ENCODE measurements at places on chromosomes 11 and 22.

DNA sequence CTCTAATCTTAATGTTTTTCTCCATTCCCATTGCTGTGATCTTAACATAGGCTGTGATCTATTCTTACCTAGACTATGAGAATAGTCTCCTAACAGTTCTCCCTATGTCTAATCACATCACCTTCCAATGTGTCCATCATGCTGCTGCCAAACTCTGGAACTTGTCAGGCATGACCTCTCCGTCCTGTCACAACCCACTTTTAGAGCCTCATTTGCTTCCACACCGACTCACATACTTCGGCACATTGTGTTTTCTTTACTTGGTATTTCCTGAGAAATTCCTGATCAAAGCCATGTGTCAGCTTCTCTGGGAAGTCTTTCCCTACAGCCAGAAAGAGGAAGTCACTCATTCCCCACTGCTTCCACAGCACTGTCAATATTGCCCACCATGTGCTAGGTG is 40.5 kb upstream of the BIRC3 start:
- no peak for DNase-seq

DNA sequence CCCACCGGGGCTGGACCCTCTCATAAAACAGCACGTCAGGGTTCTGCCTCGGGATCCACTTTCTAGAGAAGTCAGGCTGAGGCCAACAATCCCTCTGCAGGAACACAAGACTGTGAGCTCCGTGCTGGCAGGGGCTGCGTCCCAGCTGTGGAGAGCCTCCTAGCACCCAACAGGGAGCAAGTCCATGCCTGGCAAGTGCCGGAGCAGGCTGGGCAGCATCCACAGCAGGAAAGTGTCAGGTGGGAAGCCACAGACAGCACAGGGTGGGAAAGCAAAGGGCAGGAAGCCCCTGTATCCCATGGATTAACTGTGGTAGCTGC is 682.3 kb downstream of the TBC1D22A start:
- no peak for DNase-seq

DNA sequence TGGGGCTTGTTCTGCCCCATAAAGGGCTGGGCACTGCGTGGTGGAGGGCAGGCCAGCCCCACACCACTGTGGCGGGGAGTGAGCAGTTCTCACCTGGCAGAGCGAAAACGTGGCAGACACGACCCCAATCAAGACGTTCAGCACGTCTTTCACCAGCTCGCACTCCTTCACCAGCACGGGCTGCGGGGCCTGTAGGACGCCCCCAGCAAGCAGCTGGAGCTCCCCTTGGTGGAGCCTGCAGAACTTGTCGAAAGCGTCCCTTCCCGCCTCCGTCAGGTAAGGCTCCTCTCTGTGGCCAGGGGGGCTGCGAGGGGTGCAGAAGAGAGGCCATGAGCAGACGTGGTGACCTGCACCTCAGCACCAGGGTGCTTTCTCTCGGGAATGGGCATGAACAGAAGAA is 11.6 kb downstream of the TUBGCP6 start:
- no peak for DNase-seq

DNA sequence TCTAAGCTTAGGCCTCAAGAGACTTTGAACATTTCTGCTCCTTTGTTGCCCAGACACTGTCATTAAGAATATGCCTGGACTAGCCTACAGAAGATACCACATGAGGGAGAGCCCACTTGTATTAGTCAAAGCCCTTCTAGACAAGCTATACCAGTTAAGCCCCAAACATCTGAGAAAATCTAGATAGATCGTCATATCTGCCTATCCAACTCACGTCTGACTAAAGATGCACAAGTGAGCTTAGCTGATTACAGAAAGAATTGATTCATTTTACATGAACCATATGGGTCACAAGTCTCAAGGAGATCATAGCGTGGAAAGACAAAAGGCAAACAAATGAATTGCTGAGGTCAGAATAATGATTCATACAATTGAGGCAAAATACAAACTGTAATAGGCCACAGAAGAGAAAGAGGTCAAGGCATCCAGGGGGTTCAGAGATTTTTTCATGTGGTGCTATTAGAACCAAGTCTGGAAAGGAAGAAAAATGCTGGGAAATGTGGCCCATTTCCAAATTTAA is 1155.5 kb upstream of the TENM4 start:
- no peak for DNase-seq

DNA sequence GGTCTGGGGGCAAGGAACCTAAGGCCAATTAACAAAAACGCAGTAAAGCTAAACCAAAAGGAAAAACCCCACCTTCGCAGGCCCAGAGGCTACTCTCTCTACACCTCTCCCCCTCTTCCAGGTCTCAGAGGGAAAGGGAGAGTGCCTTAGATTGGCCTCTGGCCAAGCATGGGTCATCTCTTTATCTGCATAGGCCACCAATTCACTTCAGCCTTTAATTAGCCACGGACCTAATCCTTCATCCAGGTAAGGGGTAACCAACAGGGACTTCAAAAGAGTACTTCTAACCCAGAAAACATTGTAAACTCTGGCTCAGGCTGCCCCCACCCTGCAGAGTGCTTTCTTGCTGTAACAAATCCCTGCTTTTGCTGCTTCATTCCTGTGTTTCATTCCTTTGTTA is 9.4 kb downstream of the VSTM5 start:
- DNase-seq = no peak

DNA sequence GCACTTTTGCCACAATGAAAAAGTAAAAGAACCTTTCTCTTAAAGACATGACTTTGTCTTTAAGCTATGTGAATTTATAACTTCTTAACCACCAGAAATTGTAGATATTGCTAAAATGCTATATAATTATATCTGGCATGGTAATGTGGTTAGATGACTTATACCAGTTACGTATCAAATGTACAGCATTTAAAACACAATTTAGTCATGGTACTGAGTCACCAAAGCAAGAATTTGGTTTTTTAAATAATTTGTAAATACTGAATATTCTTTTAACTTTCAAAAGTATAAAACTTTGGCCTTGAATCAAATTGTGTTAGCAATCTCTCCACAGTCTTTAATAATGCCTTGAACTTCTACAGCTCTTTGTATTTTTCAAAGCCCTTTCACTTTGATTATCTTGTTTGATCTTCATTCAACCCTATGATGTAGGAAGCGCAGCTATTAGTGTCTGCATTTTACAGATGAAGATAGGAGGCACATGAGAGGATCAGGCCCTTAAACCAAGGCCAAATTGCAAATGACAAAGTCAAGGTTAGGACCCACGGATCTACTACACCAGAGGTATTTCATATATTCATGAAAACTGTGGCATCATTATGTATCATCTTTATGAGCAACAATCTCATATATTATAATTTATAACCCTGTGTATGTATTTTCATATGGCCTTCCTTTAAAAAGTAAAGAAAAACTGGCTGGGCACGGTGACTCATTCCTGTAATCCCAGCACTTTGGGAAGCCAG is 4.4 kb upstream of the SYTL2 start:
- DNase-seq = no peak

DNA sequence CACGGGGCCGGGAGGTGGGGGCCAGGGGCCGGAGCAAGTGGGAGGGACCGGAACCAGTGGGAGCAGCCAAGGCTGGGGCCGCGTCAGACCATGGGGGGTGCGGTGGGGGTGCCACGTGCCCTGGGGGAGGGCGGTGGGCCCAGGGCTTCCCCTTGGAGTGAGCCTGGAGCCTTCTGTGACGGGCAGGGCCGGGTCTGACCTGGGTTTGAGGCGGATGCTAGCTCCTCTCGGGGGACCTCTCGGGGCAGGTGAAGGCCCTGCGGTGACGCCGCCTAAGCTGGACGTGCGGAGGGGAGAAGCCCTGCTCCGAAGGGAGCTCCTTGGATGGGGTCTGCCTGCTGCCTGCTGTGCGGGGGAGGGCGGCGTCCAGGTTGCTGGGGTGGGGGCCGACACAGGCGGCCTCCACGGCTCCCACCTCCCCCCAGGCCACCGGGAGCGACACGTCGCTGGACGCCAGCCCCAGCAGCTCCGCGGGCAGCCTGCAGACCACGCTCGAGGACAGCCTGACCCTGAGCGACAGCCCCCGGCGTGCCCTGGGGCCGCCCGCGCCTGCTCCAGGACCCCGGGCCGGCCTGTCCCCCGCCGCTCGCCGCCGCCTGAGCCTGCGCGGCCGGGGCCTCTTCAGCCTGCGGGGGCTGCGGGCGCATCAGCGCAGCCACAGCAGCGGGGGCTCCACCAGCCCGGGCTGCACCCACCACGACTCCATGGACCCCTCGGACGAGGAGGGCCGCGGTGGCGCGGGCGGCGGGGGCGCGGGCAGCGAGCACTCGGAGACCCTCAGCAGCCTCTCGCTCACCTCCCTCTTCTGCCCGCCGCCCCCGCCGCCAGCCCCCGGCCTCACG is 115.0 kb downstream of the CACNA1I start:
- DNase-seq = peak; percentile 67

GRCh38 chr22:39960791-39961746 is 872 bp downstream of the TMA7B start:
- DNase-seq = no peak

GRCh38 chr11:57414612-57415212 is 12.2 kb downstream of the SLC43A3 start:
- DNase-seq = no peak

DNA sequence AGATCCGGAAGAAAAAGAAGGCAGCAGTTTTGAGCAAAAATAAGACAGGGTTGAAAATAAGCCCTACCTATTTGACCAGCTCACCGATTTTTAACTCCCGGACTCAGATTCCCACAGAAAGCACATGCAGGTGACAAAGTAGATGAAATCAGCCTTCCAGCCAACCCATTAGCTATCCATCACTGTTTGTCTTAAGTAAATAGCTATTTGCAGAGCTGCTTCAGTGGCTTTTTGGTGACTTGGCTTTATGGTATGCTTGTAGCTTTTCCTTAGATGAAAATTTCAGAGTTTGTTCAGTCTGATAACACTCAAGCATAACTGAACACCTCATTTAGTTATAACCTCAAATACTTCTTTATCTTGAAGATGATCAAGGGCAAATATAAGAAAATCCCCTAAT is 192.6 kb downstream of the HIPK3 start:
- DNase-seq = no peak

DNA sequence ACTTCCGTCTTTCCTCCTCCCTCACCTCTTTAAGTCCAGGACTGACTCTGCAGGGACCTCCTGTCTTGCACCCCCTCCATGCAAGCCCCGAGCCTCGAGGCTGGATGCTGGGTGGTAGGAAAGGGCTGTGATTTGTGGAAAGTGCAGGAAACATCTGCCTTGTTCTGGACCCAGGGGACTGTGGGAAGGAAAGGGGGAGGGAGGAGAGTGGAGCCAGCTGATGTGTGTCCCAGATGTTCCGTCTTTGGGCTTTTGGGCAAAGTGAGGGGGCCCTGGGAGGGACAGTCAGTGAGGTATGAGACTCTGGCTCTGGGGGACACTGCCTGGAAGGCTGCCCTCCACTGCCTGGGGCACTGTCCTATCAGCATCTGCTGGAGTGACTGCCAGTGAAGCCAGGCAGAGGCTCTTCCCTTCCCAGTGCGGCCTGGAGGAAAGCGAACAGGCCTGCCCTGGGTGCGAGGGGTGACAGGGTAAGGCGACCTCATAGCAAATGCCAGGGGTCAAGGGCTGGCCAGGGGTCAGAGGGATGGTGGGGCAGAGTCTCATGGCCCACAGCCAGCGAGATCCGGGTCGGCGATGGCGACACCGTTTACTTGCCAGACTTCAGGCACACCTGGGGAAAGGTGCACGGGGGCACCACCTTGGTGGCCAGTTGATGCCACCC is 1.7 kb downstream of the MRGPRD start:
- peak; percentile 44 for DNase-seq

- no peak for DNase-seq
Measured at GRCh38 chr11:19225581-19225980, 15.2 kb downstream of the E2F8 start.

DNA sequence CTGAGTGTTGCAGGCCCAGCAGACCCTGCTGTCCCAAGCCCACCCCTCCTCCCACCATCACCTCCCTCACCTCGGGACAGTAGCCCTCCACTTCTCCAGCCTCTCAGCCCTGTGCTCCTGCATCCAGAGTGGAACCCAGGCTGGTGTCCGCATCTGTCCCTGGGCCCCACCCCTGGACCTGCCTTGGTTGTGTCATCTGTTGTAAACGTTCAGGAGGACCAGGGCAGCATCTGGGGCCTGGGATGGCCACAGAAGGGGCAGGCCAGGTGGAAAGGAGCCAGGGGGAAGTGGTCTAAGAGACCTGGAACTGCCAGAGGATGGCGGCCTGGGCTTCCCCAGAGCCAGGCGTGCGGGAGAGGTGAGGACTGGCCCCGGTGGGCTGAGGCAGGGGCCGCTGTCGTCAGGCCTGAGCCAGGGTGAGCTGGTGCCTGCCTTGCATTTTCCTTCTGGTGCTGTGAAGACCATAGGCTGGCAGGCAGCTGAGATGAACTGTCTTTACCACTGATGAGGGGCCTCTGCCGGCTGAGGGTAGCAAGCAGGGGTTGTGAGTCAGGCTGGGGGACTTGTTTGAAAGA is 26.1 kb upstream of the MGAT3 start:
- no peak for DNase-seq

DNA sequence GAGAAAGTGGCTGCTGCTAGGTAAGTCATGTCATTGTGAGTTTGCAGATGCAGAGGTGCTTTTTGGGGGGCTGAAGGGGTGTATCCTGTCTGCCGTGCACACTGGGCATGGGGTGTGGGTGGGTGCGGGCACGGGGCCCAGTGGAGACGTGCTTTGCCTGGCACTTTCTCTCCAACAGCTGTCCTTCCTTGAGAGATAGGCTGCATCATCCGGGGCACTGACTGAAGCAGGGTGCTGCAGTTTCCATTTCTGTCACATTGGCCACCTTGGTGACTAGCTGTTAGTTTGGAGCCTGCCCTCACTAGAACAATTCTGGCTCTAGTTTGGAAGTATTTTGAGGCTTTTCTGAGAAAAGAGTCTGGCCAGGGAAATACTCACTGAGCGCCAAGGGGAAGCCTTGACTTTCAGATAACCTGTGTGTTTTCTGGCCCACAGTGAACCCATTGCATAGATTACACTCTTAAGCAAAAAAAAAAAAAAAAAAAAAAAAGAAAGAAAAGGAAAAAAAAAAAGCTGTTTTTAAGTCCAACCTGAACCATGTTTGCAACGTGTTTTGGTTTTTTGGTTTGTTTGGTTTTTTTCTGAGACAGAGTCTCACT is 219.2 kb downstream of the NAV2 start:
- DNase-seq = no peak

GRCh38 chr11:67289651-67290479 is 762 bp downstream of the ANKRD13D start:
- DNase-seq = no peak

DNA sequence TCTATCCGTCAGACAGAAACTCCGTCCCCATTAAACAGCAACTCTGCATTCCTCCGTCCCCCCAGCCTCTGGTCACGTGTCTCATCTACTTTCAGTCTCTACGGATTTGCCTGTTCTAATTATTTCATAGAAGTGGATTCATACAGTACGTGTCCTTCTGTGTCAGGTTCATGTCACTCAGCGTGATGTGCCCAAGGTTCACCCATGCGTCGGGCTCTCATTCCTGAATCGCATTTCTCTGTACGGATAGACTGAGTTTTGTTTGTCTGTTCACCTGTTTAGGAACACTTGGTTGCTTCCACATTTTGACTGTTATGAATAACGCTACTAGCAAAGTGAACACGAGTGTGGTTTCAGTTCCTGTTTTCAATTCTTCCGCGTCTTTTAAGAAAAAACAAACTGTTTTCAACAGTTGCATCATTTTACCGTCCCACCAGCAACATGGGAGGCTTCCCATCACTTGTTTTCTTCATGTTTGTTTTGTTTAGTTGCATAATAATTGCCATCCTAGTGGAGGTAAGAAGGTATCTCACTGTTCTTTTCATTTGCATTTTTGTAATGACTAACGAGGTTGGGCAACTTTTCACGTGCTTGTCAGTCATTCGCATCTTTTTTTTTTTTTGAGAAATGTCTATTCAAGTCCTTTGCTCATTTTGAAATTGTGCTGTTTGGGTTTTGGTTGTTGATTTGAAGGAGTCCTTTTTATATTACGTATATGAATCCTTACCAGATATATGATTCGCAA is 8.9 kb upstream of the NLRP6 start:
- peak; percentile 78 for DNase-seq
